ENCODE measurements at places on chromosomes 3 and 15.

GRCh38 chr3:46277476-46277875, 35.2 kb downstream of the CCR3 start:
- no peaks in the 10 kb centered on the region for H3K4me1 ChIP-seq
- no peak overlapping the region for H3K27ac ChIP-seq
- no peaks in the 10 kb centered on the region for H3K36me3 ChIP-seq
- H3K27me3 ChIP-seq: peaks cover 8% of the 10 kb centered on the region
- H3K4me3 ChIP-seq: no peak overlapping the region
- DNase-seq: no peak

GRCh38 chr15:88258093-88258641, 1.6 kb upstream of the NTRK3 start:
- no peak overlapping the region for H3K4me3 ChIP-seq
- no peak overlapping the region for H3K27ac ChIP-seq
- no peak for DNase-seq
- peaks cover 43% of the 10 kb centered on the region for H3K27me3 ChIP-seq
- no peaks in the 10 kb centered on the region for H3K36me3 ChIP-seq

- DNase-seq: no peak
- H3K27ac ChIP-seq: no peak overlapping the region
- no peak overlapping the region for H3K4me3 ChIP-seq
- no peaks in the 10 kb centered on the region for H3K36me3 ChIP-seq
- H3K27me3 ChIP-seq: peaks cover 80% of the 10 kb centered on the region
Observed at GRCh38 chr3:147404800-147405230, 1.5 kb downstream of the ZIC4 start.

DNA sequence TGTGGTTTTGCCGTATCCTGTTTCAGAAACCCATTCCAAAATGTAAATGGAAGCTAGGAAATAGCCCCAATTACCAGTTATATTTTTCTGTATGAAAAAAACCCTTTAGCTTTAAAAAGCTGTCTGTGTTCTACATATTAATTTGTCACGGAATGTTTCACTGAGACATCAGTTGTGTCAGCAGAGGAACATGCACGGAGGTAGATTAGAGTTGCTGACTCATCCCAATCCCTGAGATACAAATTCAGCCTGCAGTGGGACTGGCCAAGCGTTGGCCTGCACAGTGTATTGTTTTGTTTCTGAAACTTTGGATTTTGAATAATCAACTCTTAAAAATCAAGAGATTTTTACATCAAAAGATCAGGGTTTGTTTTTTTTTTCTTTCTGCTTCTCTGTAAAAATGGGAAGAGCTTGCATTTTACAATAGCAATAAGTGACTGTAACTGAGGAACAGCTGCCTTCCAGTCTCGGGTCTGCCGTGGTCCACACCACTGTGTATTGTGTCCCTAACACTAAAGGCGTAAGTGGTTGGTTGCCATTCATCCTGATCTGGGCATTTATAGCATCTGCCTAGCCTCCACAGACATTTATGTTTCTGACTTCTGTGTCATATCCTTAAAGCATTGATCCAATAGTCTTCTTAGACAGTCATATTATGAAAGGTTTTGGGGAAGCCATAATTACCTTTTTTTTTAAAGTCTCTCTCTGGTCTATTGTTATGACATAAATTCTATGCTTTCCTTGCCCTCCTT, 218.1 kb downstream of the ADAMTSL3 start:
- peak overlapping the region; percentile 71 for H3K27ac ChIP-seq
- no peaks in the 10 kb centered on the region for H3K36me3 ChIP-seq
- no peaks in the 10 kb centered on the region for H3K27me3 ChIP-seq
- no peak overlapping the region for H3K4me3 ChIP-seq
- DNase-seq: peak; percentile 86

DNA sequence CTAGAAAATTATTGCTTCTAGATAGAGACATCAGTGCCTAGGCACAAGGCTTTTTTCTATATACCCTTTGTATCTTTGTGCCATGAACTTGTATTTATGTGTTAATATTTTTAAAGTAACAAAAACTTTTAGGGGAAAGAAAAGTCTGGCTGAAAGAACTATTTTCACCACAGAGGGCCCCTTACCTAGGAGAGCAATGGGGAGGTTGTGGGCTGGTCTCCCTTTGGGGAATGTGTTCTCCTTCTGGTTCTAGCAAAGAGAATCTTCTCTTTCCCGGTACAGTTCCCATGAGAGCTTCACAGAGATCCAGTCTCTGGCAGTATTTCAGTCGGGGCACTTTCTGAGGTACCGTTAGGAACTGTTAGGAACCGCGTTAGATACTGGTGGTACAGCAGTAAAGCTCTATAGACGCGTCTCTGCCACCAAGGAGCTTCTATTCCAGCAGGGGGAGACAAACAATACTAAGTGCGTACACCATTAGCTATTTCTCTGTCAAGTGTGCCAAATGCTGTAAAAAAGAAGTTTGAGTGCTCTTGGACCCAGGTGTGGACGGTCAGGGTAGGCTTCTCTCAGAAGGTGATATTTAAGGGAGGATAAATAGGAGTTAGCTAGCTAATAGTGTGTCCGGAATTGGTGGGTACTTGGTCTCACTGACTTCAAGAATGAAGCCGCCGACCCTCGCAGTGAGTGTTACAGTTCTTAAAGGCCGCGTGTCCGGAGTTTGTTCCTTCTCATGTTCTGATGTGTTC, 4.6 kb upstream of the EPB42 start:
- no peak overlapping the region for H3K27ac ChIP-seq
- H3K4me3 ChIP-seq: no peak overlapping the region
- H3K4me1 ChIP-seq: no peaks in the 10 kb centered on the region

DNA sequence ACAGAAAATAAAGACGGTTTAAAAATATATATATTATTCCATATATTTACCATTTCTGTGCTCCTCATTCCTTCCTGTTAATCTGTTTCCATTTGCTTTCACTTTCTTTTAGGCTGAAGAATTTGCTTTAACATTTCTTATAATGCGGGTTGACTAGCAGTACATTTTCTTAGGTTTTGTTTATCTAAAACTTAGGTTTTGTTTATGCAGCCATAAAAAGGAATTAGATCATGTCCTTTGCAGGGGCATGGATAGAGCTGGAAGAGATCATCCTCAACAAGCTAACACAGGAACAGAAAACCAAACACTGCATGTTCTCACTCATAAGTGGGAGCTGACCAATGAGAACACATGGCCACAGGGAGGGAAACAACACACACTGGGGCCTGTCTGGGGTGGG, 578.1 kb downstream of the FHIT start:
- H3K27me3 ChIP-seq: no peaks in the 10 kb centered on the region
- DNase-seq: peak; percentile 1
- no peak overlapping the region for H3K27ac ChIP-seq
- no peaks in the 10 kb centered on the region for H3K36me3 ChIP-seq
- H3K4me1 ChIP-seq: no peaks in the 10 kb centered on the region

- no peak overlapping the region for H3K27ac ChIP-seq
- H3K4me1 ChIP-seq: no peaks in the 10 kb centered on the region
- H3K4me3 ChIP-seq: no peak overlapping the region
Observed at GRCh38 chr15:92711457-92711831, 55.9 kb upstream of the FAM174B start.

DNA sequence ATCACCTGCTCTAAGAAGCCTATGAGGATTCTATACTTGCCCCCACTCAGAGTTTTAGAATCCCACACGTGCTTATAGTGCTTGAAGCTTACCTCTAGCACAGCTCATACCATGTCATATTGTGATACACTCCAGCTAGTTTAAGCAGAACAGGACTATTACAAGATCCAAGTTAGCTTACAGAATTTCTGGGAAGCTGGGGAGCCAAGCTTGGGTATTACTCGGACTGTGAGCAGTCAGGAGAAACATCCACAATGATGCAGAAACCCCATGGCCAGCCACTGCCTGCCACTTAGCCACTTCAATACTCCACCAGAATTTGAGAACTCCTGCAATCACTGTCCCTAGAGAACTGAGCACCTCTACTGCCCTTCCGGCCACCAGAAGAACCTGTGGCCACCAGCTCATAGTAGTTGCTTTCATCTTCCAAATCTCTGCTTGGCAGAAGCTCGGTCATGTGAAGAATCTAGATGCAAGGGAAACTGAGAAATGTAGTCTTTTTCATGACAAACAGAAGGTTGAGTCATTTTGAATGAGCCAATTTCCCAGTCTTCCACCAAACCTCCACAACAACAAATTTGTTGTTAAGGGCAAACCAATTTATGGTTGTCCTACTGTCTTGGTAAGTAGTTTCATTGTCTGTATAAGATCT, 27.7 kb upstream of the SSR3 start:
- H3K27ac ChIP-seq: no peak overlapping the region
- no peaks in the 10 kb centered on the region for H3K36me3 ChIP-seq
- H3K27me3 ChIP-seq: no peaks in the 10 kb centered on the region
- no peak overlapping the region for H3K4me3 ChIP-seq
- no peaks in the 10 kb centered on the region for H3K4me1 ChIP-seq

GRCh38 chr3:129318921-129319320, 40.3 kb downstream of the HMCES start:
- no peak for DNase-seq
- no peak overlapping the region for H3K27ac ChIP-seq
- H3K36me3 ChIP-seq: peaks cover 8% of the 10 kb centered on the region
- H3K27me3 ChIP-seq: no peaks in the 10 kb centered on the region

GRCh38 chr3:197835509-197835908, 44.5 kb downstream of the LRCH3 start:
- no peak overlapping the region for H3K27ac ChIP-seq
- no peak overlapping the region for H3K4me3 ChIP-seq
- H3K27me3 ChIP-seq: no peaks in the 10 kb centered on the region
- no peaks in the 10 kb centered on the region for H3K4me1 ChIP-seq

DNA sequence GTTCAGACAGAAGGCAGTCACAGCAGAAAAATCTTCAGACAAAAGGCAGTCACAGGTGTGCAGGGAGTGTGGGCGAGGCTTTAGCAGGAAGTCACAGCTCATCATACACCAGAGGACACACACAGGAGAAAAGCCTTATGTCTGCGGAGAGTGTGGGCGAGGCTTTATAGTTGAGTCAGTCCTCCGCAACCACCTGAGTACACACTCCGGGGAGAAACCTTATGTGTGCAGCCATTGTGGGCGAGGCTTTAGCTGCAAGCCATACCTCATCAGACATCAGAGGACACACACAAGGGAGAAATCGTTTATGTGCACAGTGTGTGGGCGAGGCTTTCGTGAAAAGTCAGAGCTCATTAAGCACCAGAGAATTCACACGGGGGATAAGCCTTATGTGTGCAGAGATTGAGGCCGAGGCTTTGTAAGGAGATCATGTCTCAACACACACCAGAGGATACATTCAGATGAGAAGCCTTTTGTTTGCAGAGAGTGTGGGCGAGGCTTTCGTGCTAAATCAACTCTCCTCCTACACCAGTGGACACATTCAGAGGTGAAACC, 27.6 kb downstream of the ZNF589 start:
- H3K4me3 ChIP-seq: no peak overlapping the region
- no peak for DNase-seq
- H3K27ac ChIP-seq: no peak overlapping the region

DNA sequence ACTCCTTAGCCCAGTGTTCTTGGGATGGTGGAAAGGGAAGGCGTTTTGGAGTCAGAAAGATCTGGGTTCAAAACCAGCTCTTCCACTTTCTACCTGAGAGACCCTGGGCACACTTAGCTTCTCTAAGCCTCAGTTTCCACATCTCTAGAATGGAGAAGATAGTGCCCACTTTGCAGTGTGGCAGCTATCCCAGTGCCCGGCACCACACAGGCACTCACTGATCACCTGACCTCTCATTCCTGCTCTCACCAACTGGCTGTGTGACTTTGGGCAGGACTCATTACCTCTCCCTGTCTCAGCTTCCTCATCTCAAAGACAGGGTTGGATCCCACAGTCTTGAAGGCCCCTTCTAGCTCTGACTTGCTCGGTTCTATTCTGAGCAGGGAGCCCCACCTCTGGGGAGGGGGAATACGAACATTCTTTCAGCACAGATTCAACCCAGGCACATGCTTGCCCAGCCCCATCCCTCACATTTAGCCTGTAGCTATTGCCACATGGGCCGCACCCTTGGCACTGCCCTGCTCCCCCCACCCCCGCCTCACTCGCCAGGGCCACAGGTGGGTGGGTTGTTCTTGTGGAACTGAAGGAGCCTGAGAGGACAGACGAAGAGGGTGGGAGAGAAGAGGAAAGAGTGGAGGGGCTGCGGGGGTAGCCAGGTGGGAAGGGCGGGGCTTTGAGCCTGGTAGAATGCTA, 39.2 kb downstream of the EPHB3 start:
- no peak overlapping the region for H3K27ac ChIP-seq
- H3K36me3 ChIP-seq: no peaks in the 10 kb centered on the region
- DNase-seq: no peak
- H3K4me1 ChIP-seq: no peaks in the 10 kb centered on the region
- H3K27me3 ChIP-seq: peaks cover 50% of the 10 kb centered on the region

GRCh38 chr3:62415312-62415801, 42.0 kb upstream of the FEZF2 start:
- peaks cover 1% of the 10 kb centered on the region for H3K27me3 ChIP-seq
- no peak for DNase-seq
- no peak overlapping the region for H3K27ac ChIP-seq
- H3K4me3 ChIP-seq: no peak overlapping the region
- H3K4me1 ChIP-seq: no peaks in the 10 kb centered on the region

DNA sequence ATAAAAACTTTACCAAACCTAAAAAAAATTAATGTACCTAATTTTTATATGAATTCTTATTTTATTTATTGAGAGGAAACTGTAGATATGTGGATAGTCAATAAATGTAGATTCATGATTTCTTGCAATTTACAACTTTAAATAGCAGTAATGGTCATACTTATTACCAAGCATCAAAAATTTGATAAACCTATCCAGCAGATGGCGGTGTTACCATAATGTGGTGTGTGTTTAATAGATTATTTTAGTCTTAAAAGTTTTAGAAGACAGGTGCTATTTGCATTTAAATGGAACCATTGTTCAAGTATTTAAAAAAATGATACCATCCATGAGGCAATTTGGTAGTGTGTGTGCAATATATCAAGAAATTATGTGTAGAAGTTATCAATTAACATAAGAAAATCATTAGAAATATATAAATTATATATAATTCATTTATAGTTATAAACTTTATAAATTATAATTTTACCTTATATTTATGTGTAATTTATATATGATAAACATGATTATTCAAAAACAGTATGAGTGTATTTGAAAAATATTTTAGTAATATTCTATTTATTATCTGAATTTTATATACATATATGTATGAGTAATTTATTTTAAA, 176.0 kb upstream of the BCHE start:
- H3K4me1 ChIP-seq: no peaks in the 10 kb centered on the region
- no peak overlapping the region for H3K4me3 ChIP-seq
- no peaks in the 10 kb centered on the region for H3K36me3 ChIP-seq
- H3K27ac ChIP-seq: no peak overlapping the region

DNA sequence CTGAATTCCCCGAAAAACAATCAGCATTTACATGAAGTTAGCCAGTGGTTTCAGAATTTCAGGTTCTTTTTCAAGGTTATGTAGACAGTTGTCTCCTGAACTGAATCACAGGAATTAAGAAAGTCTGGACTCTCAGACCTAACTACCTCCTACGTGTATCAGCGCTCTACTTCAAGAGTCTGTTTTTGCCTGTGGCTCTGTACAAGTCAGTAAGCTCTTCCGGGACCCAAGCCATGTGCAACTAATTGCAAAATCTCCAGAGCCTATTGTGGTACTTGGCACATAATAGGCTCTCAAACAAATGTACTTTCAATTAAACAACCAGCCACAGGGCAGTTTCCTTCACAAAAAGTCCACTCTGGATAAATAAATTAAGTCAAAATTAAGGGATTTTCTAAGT, 414.2 kb downstream of the PDCD6IP start:
- H3K4me3 ChIP-seq: no peak overlapping the region
- no peak overlapping the region for H3K27ac ChIP-seq
- H3K36me3 ChIP-seq: no peaks in the 10 kb centered on the region
- DNase-seq: peak; percentile 4

- peak; percentile 61 for DNase-seq
- no peaks in the 10 kb centered on the region for H3K36me3 ChIP-seq
- no peaks in the 10 kb centered on the region for H3K4me1 ChIP-seq
- H3K27ac ChIP-seq: no peak overlapping the region
- no peaks in the 10 kb centered on the region for H3K27me3 ChIP-seq
Observed at GRCh38 chr3:63818282-63819150, 583 bp upstream of the C3orf49 start.

Measured in IMR-90 (cell line).